ENCODE measurements at places on chromosomes 2 and 18.
A peak's percentile ranks its signal among the peaks of the same experiment; 100 is the strongest.

- H3K4me1 ChIP-seq, result peaks cover 12% of the 10 kb centered on the region
- DNase-seq, result no peak
- no peak overlapping the region for H3K4me3 ChIP-seq
- no peak overlapping the region for H3K27ac ChIP-seq
- H3K36me3 ChIP-seq, result no peaks in the 10 kb centered on the region
- H3K27me3 ChIP-seq, result peaks cover 5% of the 10 kb centered on the region
Observed at GRCh38 chr2:151670346-151670745, 63.9 kb downstream of the NEB start.

GRCh38 chr2:14011190-14011589, 621.3 kb upstream of the LRATD1 start:
- H3K4me3 ChIP-seq, result no peak overlapping the region
- no peaks in the 10 kb centered on the region for H3K27me3 ChIP-seq
- H3K27ac ChIP-seq, result no peak overlapping the region
- no peaks in the 10 kb centered on the region for H3K4me1 ChIP-seq

- peaks cover 22% of the 10 kb centered on the region for H3K27me3 ChIP-seq
- H3K4me1 ChIP-seq, result peaks cover 21% of the 10 kb centered on the region
- H3K4me3 ChIP-seq, result no peak overlapping the region
- no peak overlapping the region for H3K27ac ChIP-seq
Observed at GRCh38 chr2:23449413-23449812, 64.4 kb downstream of the KLHL29 start.

GRCh38 chr2:203596183-203596582, 61.1 kb upstream of the RAPH1 start:
- no peak overlapping the region for H3K4me3 ChIP-seq
- no peak for DNase-seq
- H3K36me3 ChIP-seq, result no peaks in the 10 kb centered on the region

- H3K4me1 ChIP-seq, result peaks cover 2% of the 10 kb centered on the region
- no peaks in the 10 kb centered on the region for H3K27me3 ChIP-seq
Observed at GRCh38 chr18:21997207-21998143, 171.9 kb upstream of the GATA6 start.

GRCh38 chr18:24370120-24370519, 27.5 kb downstream of the OSBPL1A start:
- DNase-seq, result no peak
- H3K4me3 ChIP-seq, result no peak overlapping the region
- peaks cover 30% of the 10 kb centered on the region for H3K27me3 ChIP-seq
- no peak overlapping the region for H3K27ac ChIP-seq
- H3K36me3 ChIP-seq, result no peaks in the 10 kb centered on the region

GRCh38 chr18:7677424-7677823, 110.3 kb downstream of the PTPRM start:
- no peaks in the 10 kb centered on the region for H3K36me3 ChIP-seq
- H3K27me3 ChIP-seq, result no peaks in the 10 kb centered on the region
- no peak for DNase-seq
- H3K4me1 ChIP-seq, result no peaks in the 10 kb centered on the region
- no peak overlapping the region for H3K4me3 ChIP-seq

GRCh38 chr2:217568289-217568971, 434.4 kb downstream of the TNS1 start:
- H3K27ac ChIP-seq, result no peak overlapping the region
- no peaks in the 10 kb centered on the region for H3K36me3 ChIP-seq
- no peak for DNase-seq
- no peaks in the 10 kb centered on the region for H3K27me3 ChIP-seq
- H3K4me1 ChIP-seq, result no peaks in the 10 kb centered on the region

DNA sequence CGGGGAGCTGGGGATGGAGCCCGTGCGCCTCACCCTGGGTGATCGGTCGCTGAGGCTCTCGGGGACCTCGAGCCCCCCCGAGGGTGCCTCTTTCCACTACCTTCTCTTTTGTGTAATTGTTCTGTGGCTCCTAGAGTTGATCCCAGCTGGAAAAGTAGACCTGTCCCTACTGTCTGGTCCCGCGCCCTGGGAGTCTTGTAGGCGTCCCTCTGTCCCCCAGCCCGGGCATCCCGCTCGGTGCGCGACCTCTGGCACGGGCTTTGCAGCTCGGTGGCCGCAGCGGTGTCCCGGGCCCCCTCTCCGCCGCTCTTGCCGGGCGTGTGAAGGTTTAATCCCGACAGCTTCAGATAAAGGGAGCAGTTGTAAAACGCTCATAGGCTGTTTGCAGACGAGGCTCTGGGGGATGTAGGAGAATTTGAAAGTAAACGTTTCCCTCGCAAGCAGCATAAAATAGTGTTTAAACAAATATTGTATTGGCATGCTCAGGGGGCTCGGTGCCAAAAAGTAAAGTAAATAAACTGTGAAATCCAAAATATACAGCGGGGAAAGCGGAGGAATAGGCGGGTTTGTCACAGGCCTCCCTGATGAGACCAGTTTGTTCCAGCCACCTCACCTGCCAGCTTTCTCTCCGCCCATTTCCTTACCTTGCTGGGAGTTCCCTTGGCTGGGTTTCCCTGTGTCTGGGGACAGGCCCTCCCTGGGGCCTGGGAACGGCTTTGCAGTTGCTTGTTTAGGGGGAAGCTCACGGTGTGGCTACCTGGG, 1.9 kb downstream of the GLI2 start:
- H3K4me3 ChIP-seq, result no peak overlapping the region
- DNase-seq, result peak; percentile 7
- peaks cover 72% of the 10 kb centered on the region for H3K27me3 ChIP-seq
- H3K4me1 ChIP-seq, result peaks cover 9% of the 10 kb centered on the region

DNA sequence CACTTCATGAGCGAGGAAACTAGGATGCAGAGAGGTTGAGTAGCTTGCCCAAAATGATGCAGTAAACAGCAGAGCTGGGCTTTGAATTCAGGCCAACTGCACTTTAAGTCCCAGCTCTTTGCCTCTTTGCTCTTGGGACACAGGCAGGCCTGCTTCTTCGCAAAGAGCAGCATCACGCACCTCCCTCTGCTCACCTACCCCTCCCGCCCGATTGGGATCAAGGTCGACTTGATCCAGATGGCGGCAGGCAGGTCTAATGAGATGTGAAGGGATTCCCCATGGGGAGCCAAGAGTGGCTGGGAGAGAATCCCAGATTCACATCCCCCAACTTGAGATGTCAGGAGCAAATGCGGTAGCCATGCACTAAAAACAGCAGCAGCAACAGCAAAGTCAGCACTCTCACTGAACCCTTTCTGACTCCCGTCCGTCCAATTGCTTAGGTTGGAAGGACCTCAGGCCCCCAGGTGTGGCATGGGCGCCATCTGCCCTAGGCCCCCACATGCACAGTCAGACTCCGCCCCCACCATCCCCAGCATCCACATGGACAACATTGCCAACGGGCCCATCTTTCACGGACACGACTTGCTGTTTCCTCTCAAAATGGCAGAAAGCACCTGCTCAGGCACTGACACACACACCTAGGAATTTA, 84.3 kb upstream of the MAP4K4 start:
- no peak overlapping the region for H3K27ac ChIP-seq
- no peaks in the 10 kb centered on the region for H3K36me3 ChIP-seq
- DNase-seq, result no peak
- no peaks in the 10 kb centered on the region for H3K4me1 ChIP-seq
- H3K4me3 ChIP-seq, result no peak overlapping the region
- H3K27me3 ChIP-seq, result no peaks in the 10 kb centered on the region

GRCh38 chr2:24008672-24009366, 1.1 kb upstream of the MFSD2B start:
- peaks cover 7% of the 10 kb centered on the region for H3K4me1 ChIP-seq
- H3K4me3 ChIP-seq, result no peak overlapping the region
- H3K36me3 ChIP-seq, result no peaks in the 10 kb centered on the region
- H3K27me3 ChIP-seq, result peaks cover 42% of the 10 kb centered on the region

Measured in activated T-helper 2 cell treated with anti-CD3 and anti-CD28 coated beads, Interferon-gamma antibody, Interleukin-2, Interleukin-4, amounts not matched to agents 10 μg/mL and 5 μg/mL and 100 μg/mL, durations not matched to agents 14 hours and 24 hours and 36 hours (primary cell).